ENCODE measurements at places on chromosomes 4 and X.

- no peak for DNase-seq
Measured at GRCh38 chr4:14518136-14518535, 484.1 kb upstream of the CPEB2 start.

- no peak for DNase-seq
Measured at GRCh38 chr4:108048157-108048556, 58.5 kb downstream of the HADH start.

DNA sequence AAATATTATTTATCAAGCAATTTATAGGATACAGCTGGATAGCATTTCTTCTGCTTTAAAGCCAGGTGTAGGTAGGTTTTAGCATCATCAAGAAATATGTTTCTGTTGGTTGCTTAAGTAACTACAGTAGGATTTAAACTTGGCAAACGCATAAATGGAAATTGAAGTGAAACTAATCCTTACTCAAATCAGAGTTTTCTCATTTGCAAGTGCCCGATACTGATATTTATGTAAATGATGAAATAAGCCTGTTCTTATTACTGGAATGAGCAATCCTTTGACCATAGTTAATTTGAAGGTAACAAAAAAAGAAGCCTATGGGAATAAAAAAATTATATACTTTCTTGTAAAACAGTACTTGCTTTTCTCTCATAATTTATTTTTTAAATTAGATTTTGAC, 23.2 kb upstream of the PIGA start:
- no peak for DNase-seq

DNA sequence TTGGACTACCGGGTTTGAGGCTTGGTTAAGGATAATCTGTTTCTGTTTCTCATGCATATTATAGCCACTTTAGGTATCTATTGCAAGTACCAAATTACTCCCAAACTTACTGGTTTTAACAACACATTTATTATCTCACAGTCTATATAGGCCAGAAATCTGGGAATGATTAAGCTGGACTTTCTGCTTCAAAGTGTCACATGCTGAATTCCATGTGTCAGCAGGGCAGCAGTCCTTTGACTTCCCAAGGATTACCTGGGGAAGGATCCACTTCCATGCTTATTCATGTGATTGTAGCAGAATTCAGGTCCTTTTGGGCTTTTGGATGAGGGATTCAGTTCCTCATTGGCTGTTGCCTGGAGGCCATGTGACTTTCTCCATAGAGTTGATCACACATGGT, 349.0 kb upstream of the TRAM1L1 start:
- no peak for DNase-seq

- DNase-seq: no peak
Measured at GRCh38 chr4:24497221-24497620, 87.1 kb downstream of the DHX15 start.

- no peak for DNase-seq
Measured at GRCh38 chrX:1391370-1391706, 575 bp downstream of the SLC25A6 start.

GRCh38 chrX:150158554-150159332, 204.4 kb upstream of the MAMLD1 start:
- no peak for DNase-seq

DNA sequence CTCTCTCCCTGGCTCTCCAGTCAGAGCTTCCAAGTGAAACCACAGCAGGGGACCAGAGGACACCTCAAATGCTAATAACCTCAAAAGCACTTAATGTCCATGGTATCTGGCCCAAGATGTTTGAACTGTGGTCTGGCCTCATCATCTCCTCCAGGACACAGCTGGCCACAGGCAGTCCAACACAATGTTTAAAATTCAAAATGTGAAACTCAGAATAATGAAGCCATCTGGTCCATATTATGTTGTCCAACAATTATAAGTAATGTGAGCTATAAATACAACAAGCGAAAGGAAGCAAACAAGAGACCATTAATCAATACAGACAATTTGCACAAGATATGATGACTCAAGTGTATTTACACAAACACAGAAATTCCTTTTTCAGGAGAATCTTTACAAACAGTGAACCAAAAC, 90.7 kb upstream of the S100G start:
- no peak for DNase-seq

- no peak for DNase-seq
Measured at GRCh38 chr4:183171484-183172267, 72.6 kb downstream of the WWC2 start.

Data from glomerular endothelial cell (primary cell).